LoVo (cell line): ENCODE measurements at places on chromosomes 2 and 18.

DNA sequence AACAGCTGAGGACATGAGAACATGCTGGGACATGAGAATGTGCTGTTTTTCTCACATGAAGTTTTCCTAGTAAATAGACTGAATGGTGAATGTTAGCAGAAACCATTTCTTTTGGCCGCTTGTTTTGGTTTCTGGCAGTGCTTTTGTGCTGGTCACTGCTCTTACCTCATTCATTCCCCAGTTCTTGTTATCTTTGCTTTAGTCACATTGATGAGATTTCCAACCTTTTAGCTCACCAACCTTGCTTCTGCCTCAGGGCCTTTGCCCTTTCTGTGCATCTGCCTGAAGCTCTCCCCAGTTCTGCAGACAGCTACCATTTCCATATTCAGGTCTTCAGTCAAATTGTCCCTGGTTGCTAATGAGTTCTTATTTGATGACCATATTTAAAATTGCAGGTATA lies 91.6 kb downstream of the PTPRM start:
- DNase-seq, result no peak

GRCh38 chr2:45909677-45910191 lies 258.3 kb downstream of the PRKCE start:
- DNase-seq, result no peak

GRCh38 chr2:21757805-21758430 lies 634.1 kb downstream of the TDRD15 start:
- no peak for DNase-seq

DNA sequence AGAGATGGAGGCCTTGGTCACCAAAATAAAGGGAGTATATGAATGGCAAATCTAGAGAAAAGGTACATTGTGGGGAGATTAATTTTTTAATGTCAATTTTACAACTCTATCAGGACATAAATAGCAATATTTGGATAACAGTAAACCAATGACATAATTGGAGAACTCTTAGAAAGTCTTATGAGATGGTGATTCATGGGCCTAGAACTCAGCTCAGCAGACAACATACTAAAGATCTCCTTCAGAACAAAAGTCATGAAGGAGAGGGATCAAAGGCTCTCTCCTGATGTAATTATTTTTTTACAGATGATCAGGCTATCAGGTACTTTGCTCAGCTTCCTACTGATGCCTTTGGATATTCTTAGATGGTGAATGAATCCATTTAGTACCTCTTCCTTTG lies 90.0 kb downstream of the CRACDL start:
- no peak for DNase-seq

DNA sequence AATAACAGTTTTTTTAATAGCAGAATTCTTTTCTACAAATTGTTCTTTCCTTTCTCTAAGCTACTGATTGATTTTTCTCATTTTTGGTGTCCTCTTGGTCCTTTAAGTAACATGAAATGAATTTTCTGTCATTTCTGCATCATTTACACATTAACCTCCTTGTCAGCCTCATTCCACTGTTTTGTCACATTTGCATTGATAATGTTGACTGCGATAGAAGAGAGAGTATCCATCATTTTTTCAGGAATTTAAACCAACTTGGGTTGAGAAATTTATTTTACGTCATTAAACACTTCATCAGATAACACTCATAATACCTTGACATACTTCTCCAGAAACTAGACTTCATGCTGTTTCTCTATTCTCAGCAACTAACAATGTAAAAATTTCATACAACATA lies 422.2 kb downstream of the LRRTM4 start:
- DNase-seq, result no peak

DNA sequence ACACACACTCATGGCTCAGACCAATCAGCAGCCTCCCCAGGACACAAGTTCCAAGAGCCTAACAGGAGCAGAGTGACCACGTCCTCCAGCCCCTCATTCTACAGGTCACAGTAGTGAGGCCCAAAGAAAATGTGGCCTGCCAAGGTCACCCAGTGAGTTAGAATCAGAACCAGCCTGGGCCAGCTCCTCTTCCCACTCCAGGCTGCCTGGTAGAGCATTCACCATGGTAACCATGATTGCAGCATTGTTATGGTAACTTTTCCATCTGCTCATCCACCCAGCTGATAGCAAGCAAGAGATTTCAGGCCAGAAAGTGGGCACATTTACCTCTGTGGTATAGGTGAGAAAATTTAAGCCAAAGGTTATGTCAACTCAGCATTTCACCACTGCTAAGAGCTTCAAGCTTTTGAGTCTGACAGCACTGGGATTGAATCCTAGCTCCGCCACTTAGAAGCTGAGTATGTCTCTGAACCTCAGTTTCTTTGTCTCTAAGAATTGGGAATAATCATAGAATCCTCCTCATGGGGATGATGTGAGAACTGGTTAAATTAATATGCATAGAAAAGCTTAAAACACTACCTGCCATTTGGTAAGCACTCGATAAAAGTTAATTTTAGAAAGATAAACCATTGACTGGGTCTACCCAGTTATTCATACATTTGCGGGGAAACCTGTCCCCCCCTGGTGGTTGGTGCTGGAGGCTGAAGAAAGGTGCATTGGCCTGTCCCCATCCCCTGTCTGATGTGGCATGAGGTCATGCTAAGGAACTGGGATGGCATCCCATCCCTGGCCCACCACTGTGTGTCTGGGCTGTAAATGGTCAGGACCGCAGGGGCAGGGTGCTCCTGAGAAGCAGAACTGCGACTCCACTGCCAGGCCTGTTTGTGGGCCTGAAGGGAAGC lies 181.5 kb downstream of the KLHL29 start:
- DNase-seq, result no peak

GRCh38 chr2:33241581-33241980 lies 234.9 kb upstream of the RASGRP3 start:
- DNase-seq, result no peak

- DNase-seq, result no peak
Observed at GRCh38 chr18:78625847-78626246, 353.8 kb upstream of the SALL3 start.

DNA sequence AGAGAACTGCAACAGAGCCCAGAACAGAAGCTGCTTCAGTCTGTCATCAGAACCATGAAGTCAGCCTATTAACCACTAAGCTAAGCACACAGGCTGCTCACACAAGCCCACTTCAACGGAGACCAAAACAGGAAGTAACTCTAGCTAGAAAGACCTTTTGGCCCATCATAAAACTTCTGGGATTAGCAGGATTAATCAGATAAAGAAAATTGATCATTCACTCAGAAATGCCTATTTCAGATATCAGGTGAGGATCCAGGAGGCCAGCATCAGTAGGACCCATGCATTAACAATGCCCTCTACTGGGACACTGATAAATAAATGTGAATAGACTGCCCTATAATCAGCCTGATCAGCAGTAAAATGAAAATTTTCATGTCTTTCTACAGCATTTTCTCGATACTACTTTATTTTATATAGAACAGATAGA lies 101.4 kb downstream of the WDPCP start:
- DNase-seq, result no peak

GRCh38 chr2:235689427-235689853 lies 195.6 kb downstream of the AGAP1 start:
- DNase-seq, result no peak

GRCh38 chr2:187150670-187151069 lies 297.4 kb downstream of the CALCRL start:
- DNase-seq, result no peak

DNA sequence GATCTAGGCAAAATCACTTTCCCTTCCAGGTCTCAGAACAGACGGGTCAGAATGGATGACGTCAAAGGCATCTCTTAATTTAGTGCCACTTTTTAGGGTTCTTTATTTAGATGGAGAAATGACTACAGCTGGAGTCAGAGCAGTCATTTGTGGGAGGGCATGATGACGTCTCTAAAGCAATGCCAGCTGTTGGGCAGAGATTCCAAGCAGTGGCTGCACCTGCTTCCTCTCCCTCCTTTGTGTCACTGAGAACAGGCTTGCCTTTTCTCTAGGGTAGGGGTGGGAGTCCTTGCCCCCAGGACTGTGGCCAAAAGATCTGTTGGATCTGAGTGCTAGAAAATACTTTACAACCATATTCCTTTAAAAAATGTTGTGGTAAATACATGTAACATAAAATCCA lies 28.7 kb upstream of the SKOR2 start:
- DNase-seq, result no peak

GRCh38 chr2:100218552-100218951 lies 76.2 kb upstream of the AFF3 start:
- no peak for DNase-seq

GRCh38 chr2:193326296-193326695 lies 1131.6 kb upstream of the TMEFF2 start:
- DNase-seq, result no peak

- DNase-seq, result no peak
Observed at GRCh38 chr2:183019718-183020442, 18.4 kb downstream of the NCKAP1 start.

DNA sequence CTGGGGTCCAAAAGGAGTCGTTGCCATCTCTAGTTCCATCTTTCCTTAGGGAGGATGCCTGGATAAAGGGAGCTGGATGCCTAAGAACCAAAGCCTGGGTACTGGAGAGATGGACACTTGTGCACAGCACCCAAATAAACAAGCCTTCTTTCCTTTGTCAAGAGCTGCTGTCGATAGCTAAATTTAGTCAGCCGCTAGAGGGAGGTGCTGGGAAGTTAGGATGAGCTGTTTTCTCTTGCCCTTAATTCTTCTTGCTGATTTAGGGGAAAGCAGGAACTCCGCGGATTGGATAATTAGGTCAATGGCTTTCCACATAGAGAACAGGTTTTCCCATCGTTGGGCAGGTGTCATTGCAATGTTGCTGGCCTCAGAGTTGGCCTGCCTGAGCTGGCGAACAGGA lies 30.9 kb upstream of the SERPINB12 start:
- DNase-seq, result peak; percentile 55

DNA sequence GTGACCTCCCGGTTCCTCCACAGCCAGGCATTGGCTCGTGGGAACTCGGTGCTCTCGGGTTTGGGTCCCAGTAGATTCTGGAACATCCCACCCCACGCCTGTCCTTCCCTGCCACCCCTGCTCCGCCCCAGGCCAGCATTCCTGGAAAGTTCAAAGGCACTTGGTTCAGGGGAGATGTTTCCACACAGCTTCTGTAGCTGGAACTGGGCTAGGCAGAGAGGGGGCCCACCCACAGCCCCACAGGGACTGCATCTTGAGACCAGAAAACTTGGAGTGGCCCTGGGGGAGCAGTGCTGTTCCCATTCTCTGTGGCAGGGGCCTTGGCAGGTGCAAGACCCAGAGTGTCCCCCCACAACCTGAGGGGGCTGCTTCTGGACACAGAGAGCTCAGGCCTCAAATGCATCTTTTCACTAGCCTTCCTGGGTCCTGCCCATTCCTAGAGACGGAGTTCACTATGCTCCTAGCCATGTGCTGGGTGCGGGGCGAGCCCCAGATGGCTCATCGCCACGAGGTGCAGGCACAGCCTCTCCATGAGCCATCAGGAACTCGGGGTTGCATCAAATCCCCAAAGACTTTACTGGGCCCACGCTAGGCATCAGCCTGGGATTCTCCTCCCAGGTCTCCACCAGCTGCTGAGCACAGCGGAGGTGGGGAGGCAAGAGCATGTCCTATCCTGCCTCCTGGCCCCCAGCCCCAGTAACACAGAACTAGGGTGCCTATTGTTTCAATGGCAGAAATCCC lies 68.7 kb downstream of the ZFP36L2 start:
- DNase-seq, result no peak

GRCh38 chr2:52881606-52882005 lies 886.0 kb upstream of the CHAC2 start:
- DNase-seq, result peak; percentile 15

- DNase-seq, result no peak
Observed at GRCh38 chr2:164257742-164258141, 363.5 kb downstream of the GRB14 start.

DNA sequence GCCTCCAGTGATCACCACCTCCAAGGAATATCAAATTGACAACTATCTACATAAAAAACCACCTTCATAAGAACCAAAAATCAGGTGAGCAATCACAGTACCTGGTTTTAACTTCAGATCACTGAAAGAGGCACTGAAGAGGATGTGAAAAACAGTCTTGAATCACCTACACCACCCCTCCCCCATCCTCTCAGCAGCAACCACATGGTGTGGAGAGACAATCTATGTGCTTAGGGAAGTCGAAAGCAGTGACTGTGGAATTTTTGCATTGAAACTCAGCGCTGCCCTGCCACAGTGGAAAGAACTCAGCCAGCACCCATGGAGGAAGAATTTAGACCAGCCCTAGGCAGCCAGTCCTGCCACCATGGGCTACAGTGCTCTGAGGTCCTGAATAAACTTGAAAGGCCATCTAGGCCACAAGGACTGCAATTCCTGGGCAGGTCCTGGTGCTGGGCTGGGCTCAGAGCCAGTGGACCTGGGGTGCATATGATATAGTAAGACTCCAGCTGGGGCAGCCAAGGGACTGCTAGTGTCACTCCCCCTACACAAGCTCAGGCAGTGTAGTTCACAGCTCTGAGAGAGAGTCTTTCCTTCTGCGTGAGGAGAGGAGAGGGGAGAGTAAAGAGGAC lies 75.6 kb downstream of the ATL2 start:
- DNase-seq, result no peak

- no peak for DNase-seq
Observed at GRCh38 chr2:222673883-222674282, 2.4 kb downstream of the MOGAT1 start.

GRCh38 chr18:13368080-13368813 lies 149.7 kb downstream of the LDLRAD4 start:
- no peak for DNase-seq

GRCh38 chr18:9333441-9334328 lies 888 bp upstream of the TWSG1 start:
- DNase-seq, result no peak

GRCh38 chr18:44946529-44947113 lies 265.9 kb downstream of the SETBP1 start:
- no peak for DNase-seq

DNA sequence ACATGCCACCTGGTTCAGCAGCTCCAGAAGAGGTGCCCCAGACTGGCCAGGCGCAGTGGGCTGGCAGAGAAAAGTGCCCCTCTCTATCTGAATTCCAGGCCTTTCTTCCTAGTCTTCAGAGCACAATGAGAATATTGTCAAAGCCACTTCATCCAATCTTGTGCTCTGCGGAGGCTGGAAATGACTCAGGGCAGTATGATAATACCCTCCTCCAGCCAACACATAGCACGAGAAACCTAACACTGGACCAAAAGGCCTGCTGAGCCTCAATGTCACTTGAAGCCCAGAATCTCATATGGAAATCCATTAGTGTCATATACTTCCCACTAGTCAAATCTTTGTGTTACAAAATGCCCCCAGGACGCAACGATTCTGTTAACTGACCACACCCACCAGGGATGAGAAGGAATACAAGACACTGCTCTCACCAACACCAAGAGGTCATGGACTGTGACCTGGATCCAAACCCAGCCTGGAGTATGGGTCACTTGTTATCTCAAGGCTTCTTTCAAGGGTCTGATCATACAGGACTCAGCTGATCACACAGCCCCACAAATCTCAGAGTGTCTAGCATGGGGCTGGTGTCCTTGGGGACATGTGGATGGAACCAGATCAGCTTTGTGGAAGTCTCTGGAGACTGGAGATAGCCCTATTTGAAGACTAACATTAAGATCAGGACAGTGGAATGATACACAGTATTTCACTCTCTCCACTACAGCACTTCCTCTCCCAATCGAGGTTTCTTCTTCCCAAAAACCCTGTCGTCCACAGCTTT lies 10.1 kb downstream of the KIF3C start:
- DNase-seq, result no peak
